Activated naive CD8-positive, alpha-beta T cell treated with anti-CD3 and anti-CD28 coated beads, Interleukin-2, amount 50 U/mL, for 16 hours (primary cell): ENCODE measurements at places on chromosomes 11 and 22.
A peak's percentile ranks its signal among the peaks of the same experiment; 100 is the strongest.

- DNase-seq, result no peak
Observed at GRCh38 chr11:65781152-65781961, 581 bp upstream of the AP5B1 start.

GRCh38 chr11:128802358-128802981 is 64.6 kb downstream of the KCNJ1 start:
- DNase-seq, result no peak

GRCh38 chr11:120546312-120547205 is 35.0 kb downstream of the GRIK4 start:
- no peak for DNase-seq

- no peak for DNase-seq
Observed at GRCh38 chr11:105179542-105180278, 40.1 kb upstream of the CARD18 start.

- DNase-seq, result no peak
Observed at GRCh38 chr11:95108671-95109551, 19.3 kb downstream of the ENDOD1 start.

GRCh38 chr22:40635940-40636379 is 559 bp downstream of the MRTFA start:
- no peak for DNase-seq

- DNase-seq, result no peak
Observed at GRCh38 chr22:48741540-48741939, 1086.1 kb downstream of the BRD1 start.

DNA sequence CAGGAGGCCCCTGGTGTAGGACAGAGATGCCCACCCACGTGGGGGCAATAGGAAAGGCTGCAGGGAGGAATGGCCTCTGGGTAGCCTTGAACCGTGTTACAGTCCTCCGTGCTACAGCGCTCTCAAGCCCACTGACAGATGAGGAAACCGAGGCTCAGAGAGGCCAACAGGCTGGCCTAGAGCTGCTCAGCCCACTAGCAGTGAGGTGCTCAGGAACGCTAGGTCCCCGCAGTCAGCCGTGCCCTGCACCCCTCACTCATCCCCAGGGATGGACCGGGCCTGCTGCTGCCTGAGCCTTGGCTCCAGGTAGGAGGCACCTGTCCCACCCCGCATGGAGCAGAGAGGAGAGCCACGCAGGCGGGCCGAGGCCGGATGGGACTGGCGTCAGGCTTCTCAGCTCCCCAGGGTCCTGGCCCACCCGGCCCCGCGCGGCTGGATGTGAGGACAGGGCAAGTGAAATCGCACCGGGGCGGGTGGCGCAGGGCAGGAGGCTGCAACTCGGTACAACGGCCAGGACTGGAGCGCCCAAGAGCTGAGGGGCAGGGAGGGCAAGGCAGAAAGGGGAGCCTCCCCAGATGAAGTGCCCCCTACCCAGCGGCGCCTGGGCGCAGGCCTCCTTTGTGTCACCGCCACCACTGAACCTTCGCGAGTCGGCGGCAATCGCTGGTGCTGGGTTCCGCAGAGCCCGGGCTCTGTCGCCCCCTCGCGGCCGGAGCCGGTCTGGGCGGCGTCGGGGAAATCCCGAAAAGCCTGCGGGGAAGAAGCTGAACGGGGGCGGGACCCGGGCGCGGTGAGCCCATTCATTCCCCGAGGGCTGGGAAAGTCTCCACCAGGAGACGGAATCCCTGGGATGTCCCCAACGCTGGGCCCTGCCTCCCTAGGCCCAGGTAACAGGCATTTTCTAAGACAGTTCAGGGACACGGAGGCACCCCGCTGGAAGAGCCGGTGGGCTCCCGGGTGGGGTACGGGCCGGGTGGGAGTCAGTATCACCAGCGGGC is 8.4 kb upstream of the SLC2A11 start:
- peak; percentile 72 for DNase-seq

DNA sequence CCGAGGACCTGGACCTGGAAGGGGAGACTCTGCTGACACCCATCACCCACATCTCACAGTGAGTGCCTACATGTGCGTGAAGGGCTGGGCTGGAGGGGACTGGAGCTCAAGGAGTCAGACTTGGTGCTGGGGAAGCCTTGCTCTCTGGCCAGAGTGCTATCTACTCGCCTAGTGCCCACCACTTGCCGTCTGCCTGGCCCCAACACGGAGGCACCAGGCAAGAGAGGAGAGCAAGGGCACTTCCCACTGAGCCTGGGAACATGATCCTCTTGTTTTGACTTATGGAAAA is 37.8 kb downstream of the KCNQ1OT1 start:
- DNase-seq, result no peak

- no peak for DNase-seq
Observed at GRCh38 chr11:17605651-17606122, 58.6 kb downstream of the OTOG start.

DNA sequence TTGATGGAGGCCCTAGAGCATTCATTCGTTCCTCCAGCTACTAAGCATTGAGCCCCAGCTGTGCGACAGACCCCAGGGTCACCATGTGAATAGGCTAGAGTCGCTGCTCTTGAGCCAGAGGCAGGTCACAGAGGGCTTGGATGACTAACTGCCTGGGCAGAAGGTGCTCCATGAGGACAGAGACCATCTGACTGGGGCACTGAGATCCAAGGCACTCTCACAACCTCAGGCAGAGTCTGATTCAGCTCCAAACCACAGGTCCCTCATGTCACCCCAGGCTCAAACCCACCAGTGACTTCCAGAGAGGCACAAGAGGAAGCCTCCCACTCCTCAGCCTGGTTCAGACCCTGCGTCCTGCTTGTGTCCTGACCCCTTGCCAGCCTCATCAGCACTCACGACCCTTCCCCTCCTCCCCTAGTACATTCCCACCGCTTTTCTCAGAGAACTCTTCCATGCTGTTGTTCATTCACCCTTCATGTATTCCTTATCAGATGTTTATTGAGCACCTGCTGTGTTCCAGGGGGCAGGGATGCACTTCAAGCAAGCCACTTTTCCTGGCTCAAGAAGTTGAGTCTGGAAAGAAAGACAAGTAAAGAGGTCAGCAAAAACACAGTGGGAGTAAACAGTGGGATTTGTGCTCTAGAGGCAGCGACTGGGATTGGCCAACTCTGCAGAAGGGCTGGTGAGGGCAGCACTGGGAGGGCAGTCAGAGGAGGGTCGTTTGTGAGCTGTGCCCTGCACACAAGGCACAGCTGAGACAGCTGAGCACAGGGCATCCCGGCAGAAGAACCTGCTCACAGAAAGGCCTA is 9.3 kb downstream of the OAF start:
- DNase-seq, result no peak

GRCh38 chr11:112665291-112665690 is 295.9 kb upstream of the NCAM1 start:
- DNase-seq, result no peak

DNA sequence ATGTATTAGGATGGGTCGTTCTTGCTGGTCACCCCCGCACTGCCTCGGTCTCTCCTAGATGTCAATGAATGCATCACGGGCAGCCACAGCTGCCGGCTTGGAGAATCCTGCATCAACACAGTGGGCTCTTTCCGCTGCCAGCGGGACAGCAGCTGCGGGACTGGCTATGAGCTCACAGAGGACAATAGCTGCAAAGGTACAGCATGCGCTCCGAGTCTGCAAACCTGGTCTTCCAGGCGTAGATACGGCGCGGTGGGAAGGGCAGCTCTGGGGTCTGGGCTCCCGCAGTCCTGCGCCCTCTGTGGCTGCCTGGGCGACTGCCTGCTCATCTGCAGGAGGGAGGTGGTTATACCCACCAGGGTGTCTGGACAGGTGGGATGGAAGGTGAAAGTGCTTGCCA is 31.0 kb downstream of the FBLN1 start:
- no peak for DNase-seq

GRCh38 chr22:30474683-30475424 is 3.0 kb upstream of the SEC14L3 start:
- no peak for DNase-seq

DNA sequence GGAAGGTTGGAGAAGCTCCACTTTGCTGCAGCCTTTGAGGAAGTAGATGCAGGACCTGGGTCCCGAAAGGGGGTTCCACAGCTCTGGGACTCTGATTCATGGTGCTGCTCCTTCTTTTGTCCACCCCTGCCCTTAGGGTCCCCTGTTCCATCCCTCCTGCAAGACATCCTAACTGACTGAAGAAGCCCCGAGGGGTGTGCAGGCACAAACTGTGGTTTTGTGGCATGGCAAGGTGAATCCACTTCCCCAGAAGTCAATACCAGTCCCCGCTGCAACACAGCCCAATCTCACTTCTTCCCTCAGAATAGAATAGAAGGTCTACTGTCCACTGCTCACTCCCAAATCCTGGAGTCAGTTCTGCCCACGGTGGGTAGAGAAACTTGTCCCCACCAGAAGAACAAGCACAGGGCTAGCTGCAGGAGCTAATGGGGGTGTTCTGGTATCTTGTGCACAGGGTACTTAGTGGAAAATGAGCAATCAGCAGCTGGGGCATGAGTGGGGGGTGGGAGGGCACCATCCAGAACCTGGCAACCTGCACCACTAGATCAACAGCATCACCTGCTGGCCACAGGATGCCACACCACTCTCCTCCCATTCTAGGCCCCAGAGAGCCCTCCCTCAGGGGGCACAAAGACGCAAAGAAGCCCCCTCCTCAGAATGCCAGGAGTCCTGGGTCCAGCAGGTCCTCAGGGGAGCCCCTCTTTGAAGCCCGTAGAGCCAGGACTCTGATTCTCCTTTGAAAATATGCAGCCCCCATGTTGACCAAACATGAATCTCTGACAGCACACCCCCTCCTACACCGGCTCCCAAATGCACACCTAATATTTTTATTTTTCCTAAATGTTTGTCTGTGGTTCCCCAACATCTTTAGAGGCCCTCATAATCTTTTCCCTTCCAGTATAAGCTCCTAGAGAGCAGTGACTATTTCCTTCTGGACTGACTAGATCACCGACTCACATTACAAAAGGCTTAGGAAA is 14.1 kb downstream of the SPATA19 start:
- DNase-seq, result no peak

- no peak for DNase-seq
Observed at GRCh38 chr22:24304062-24304675, 33.5 kb downstream of the SPECC1L start.

GRCh38 chr11:18459634-18460033 is 4.0 kb downstream of the LDHAL6A start:
- no peak for DNase-seq

DNA sequence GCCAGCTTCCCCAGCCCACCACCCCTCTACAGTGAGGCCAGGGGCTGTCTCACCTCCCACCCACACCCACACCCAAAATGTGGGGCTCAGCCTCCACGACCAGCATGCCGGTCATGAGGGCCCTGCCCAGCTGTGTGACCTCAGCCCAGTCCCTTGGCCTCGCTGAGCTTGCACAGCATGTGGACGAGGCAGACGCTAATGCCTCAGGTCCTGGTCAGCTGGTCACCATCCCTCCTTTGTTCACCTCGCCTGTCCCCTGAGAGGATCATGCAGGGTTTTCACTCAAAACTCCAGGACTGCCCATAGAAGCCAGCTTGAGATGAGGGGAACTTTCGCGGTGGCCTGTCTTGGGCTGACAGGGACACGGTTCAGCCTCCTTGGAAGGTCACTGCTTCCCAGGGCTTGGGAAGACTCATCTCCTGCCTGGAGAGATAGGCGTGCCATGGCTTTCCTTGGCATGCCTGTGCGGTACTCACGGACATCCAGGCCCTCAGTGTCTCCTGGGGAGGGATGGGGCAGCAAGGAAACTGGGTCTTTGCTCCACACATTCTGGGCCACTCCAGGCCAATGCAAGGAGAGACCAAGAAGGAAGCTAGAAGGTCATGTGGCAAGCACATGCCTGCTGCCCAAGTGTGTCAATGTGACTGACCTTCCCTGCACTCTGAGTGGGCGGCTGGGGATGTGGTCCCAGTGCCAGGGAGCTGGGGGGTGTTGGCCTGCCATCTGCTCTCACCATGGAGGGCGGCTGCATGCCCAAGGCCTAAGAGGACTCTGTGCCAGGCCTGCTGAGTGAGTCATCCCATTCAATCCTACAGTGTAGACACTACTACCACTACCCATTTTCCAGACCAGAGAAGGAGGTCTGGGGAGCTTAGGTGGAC is 3.2 kb upstream of the RTN4R start:
- no peak for DNase-seq

- no peak for DNase-seq
Observed at GRCh38 chr22:22928666-22929380, 41.2 kb downstream of the IGLL5 start.

- DNase-seq, result no peak
Observed at GRCh38 chr11:121352251-121352891, 59.8 kb downstream of the SC5D start.

GRCh38 chr22:35312198-35313059 is 12.7 kb downstream of the TOM1 start:
- DNase-seq, result no peak

DNA sequence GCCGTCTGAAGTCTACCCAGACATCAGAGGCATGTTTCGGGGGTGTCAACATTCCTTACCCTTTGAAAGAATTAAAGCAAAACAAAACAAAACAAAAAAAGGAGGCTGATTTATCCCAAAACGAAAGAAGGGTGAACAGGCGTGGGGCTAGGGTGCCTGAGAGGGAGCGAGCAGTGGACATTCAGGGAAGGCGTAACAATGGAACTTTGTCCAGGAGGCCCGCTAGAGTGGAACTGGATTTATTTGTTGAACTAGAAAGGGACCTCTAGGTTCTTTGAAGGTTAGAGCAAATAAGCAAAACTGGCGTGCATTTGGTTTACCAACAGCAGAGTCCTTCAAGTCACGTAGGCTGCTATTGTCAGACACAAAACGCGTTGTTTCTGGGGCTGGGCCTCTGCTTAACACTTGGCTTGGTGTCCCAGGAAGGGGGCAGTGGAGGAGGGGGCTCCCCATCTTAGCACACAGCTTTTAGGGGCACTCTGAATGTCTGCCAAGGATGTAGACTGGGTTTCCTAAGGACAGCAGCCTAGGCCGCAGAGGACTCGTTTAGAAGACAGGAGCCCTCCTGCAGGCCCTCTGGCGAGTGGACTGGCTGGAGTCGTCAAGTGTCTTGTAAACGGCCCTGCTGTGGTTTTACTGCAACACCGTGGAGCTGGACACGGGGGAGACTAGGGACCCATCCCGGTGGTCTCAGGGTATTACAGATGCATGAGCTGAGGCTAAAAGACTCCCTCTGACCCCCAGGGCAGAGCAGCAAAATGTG is 203.7 kb upstream of the SORL1-AS1 start:
- no peak for DNase-seq

DNA sequence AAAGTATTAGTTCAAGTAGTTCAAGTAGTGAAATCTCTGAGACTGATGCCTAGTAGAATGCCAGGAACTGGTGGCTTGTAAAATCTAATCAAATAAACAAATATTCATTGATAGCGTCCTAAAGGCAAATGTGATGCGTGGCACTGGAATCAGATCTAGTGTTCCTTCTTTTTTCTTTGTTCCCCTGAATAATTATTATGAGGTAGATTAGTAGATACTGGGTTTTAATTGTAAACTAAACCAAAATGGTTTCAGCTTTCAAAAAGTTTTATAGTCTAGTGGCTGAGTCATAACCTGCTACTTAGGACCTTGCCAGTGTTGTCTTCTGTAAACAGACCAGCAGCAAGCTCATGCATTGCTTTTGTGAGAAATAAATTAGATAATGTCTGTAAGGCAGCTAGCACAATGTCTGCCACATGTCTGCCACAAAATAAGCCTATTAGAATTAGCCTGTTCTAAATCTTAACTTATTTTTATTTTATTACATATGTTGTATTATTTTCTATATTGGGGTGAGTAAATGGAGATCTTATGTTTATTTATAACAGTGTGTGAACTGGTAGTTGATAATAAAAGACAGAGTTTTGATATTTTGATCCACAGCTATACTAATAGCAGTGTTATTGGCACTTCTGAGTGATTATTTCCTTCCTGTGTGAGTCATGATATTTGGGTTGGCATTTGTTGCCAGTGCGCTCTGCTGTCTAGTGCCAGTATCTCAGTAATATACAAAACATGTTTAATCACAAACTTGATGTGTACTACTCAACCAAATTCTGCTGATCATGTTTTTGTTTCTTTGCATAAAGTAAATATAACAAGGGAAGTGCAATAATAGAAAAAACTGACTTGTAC is 135.7 kb downstream of the TMEM135 start:
- DNase-seq, result no peak
